ENCODE measurements at places on chromosomes 7 and 10.

DNA sequence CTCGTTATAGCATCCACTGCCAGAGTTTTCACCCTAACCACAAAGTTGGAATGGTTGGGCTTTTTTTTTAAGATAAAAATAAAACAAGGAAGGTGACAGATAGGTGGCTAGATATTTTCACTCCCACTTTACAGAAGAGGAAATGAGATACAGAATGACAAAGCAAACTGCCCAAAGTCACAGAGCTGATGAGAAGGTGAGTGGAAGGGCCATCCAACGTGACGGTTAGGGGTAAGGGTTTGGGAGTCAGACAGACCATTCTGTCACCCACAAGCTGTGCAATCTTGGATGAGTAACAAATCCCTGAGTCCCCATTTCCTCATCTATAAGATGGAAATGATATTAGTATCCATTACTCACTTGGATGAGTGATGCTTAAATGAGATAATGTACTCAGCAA is 106.9 kb upstream of the PDLIM1 start:
- H3K27ac ChIP-seq = no peak overlapping the region
- no peak for DNase-seq

DNA sequence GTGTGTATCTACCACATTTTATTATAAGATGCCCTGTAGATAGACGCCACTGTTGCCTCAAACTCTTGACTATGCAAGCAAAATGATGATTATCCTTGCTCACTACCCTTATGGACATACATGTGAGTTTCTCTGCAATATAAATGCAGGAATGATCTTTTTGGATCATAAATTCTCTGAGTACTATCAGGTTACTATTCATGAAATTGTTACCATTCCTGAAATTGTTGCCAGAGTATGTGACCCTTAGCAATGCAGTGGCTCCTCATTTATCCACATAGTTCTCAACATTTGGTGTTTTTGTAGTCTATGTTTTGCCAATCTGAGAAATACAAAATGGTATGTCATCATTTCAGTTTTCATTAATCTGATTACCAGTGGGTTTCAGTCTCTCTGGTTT is 166.2 kb upstream of the FAM3C start:
- no peaks in the 10 kb centered on the region for H3K36me3 ChIP-seq
- H3K4me3 ChIP-seq = no peak overlapping the region
- no peaks in the 10 kb centered on the region for H3K4me1 ChIP-seq
- H3K27me3 ChIP-seq = no peaks in the 10 kb centered on the region
- no peak for DNase-seq

DNA sequence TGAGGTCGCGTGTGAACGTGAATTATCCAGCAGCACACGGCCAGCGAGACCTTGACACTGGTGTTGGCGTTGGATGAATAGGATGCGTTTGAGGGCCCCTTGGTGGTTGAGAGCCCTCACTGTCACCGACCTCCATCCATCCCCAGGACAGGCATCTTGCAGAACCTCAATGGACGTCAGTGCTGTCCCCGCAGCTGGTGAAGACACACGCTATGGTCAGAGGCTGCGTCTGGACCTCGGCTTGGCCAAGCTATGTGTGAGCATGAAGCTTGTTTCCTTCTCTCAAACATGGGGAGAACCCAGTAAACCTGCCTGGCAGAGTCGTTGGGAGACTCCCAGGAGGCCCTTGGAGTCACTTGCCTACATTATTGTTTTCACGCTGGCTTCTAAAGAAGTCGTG is 229.2 kb downstream of the ADARB2 start:
- H3K4me3 ChIP-seq = no peak overlapping the region
- no peaks in the 10 kb centered on the region for H3K4me1 ChIP-seq
- H3K27ac ChIP-seq = no peak overlapping the region
- no peak for DNase-seq
- H3K27me3 ChIP-seq = no peaks in the 10 kb centered on the region

DNA sequence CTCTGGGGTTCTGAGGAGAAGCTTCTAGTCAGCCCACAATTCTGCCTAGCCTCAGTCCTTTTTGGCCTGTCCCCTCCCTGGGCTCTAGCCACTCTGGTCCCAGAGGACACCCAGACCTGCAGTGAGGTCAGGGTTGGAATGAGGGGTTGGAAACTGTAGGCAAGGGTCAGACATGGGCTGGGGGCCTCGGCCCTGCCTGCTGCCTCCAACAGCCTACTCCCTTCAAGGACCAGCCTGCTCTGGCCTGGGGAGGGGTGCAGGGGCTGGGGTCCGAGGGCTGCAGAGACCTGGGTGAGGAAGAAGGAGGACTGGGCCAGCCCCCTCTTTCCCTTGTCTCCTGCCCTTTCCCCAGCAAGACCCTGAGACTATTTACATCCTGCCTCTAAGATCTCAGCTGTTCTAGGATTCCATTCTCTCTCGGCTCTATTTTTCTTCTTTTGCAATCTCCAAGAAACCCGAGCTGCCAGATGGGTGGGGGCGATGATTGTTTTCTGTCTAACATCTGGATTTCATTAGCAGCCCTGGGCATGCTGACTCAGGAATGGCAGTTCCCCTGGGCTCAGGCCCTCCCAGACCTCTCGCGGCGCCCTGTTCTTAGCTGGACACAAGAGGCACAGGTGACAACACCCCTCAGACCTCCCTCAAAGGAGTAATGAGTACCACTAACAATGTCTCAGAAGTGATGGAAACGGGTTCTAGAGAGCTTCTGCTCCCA is 23.1 kb downstream of the ZCCHC24 start:
- H3K27me3 ChIP-seq = no peaks in the 10 kb centered on the region
- no peak overlapping the region for H3K27ac ChIP-seq
- H3K4me3 ChIP-seq = no peak overlapping the region
- DNase-seq = no peak

- no peaks in the 10 kb centered on the region for H3K27me3 ChIP-seq
- H3K4me1 ChIP-seq = peaks cover 41% of the 10 kb centered on the region
- H3K4me3 ChIP-seq = no peak overlapping the region
- peak; percentile 62 for DNase-seq
- peak overlapping the region; percentile 49 for H3K27ac ChIP-seq
- H3K36me3 ChIP-seq = no peaks in the 10 kb centered on the region
Observed at GRCh38 chr10:72263613-72264241, 10.0 kb upstream of the DDIT4 start.
